ENCODE measurements at places on chromosomes 6 and 20.
A peak's percentile ranks its signal among the peaks of the same experiment; 100 is the strongest.

GRCh38 chr20:2151858-2152281 is 50.2 kb downstream of the STK35 start:
- DNase-seq = peak; percentile 54

DNA sequence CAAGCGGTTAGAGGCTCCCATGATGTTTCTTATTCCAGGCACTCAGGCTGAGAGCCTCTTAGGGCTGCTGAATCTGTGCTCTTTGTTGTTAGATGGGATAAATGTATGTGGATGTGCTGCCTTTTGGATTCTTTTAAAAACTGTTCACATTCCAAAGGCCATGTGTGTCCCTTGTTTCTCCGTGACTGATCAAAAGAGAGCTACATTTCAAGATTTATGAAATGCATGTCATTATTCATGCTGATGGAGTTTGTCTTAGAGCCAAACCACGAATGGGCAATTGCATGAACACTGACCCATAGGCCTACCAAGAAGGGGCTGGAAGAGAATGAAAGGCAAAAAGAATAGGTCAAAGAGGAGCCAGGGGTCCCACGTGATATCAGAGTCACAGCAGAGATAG is 104.9 kb upstream of the TSHZ2 start:
- DNase-seq = no peak

GRCh38 chr20:21396599-21397340 is 556 bp downstream of the NKX2-4 start:
- DNase-seq = no peak

DNA sequence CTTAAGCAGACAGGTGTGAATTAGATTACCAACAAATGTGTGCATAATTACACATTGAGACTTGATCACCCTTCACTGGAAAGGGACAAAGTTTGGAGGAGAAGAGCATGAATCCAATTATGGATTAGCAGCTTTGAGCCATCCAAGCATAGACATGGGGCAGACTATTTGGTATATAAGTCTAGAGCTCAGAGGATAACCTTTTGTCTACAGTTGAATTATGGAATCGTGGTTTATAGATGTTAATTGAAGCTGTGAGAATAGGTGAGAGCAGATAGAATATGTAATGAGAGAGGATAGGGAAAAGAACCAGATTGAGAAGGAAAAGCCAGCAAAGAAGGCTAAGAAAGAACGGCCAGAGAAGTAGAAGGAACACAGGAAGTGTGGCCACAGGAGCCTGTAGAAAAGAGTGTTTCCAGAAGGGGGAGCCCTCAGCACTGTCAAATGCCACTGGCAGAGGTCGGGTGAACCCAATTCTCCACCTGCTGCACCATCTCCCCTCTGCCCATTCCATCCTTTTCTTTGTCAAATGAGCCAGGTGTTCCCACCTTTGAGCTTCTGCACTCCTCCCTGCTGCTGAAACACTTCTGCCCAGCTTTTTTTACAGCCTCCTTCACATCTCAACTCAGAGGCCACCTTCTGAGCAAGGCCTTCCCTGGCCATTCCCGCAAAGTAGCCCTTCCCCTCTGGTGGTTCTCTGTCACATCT is 7.3 kb downstream of the DNTTIP1 start:
- DNase-seq = no peak

- DNase-seq = no peak
Measured at GRCh38 chr20:13012886-13013285, 4.1 kb downstream of the SPTLC3 start.

DNA sequence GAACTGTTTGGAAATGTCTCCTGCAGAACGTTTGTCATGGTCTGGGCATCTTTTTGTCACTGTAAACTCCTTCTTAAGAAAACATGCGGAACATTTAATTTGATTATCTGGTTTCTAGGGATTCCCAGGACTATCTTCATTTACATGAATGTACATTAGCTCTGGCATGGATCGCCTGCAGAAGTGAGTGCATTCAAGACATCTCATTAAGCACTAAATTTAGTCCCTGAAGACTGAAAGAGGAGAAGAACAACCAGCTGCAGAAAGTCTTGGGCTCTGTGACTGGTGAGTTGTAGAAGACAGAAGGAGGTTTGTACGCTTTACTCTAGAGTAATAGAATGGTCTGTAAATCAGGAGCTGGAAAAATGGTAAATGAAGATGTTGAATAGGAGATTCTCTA is 540.7 kb downstream of the BCKDHB start:
- no peak for DNase-seq

- no peak for DNase-seq
Measured at GRCh38 chr6:134819236-134819635, 130.7 kb downstream of the ALDH8A1 start.

DNA sequence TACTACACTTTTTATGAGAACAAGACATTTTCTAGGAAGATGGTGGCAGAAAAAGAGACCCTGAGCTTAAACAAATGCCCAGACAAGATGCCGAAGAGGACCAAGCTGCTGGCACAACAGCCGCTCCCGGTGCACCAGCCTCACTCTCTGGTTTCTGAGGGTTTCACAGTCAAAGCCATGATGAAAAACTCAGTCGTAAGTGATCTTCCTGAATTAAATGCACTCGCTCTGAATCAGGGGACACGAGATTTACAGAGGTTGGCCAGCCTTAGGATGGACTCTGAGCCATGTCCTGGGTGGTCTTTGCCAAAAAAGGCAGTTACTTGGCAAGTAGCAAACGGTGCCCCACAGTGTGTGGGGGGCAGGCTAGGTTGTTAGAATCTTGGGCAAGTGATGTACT is 423 bp downstream of the PACRG start:
- no peak for DNase-seq

DNA sequence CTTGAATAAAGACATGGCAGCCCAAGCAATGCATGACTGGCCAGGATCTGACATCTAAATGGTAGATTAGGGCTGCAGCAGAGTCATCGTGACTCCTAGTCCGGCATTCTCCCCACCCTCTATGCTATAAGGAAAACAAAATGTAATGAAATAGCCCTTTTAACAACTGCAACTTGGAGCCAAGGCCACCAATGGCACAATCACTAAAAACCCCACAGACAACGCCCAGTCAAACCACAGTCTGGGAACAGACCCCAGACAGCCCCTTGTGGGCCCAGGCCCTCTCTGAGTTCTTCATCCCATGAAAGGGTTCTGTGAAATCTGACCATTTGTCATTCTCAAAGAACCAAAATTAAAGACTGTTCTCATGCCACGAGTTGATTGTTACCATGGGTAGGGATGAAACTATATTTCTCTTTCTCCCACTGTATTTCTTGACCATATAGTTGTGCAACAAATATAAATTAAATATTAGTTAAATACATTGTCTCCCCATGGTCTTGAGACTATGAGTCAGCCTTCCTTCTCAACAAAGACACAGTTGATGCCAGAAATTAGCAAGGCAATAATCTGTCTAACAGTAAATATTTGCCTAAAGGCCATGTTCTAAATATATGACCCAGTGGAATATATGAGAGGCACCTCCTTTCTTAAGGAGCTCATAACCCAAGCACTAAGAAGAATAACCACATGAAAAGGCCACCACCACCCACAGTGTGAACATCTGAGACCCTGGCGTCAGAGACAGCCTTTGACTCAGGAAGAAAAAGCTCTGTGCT is 85.6 kb upstream of the SSTR4 start:
- no peak for DNase-seq

GRCh38 chr20:39269493-39270217 is 307.5 kb downstream of the DHX35 start:
- no peak for DNase-seq

- DNase-seq = no peak
Measured at GRCh38 chr6:108365478-108365877, 70.6 kb downstream of the AFG1L start.

DNA sequence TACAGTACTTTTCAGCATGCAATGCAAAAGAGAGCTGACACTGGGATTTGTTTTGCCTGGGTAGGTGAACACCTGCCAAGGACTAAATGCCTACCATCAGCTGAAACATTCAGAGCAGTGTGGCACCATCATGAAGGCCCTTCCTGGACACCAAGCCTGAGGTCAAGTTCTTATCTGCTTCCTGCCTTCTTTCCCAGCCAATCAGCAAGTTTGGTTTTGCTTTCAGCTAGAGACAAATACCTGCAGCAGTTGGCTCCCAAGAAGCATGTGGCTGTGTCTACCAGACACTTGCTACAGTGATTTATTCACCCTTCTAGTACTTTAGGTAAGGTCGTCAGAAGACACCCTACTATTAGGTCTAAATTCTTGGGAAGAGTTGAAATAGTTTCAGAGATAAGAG is 112.8 kb downstream of the TBX18 start:
- DNase-seq = no peak

DNA sequence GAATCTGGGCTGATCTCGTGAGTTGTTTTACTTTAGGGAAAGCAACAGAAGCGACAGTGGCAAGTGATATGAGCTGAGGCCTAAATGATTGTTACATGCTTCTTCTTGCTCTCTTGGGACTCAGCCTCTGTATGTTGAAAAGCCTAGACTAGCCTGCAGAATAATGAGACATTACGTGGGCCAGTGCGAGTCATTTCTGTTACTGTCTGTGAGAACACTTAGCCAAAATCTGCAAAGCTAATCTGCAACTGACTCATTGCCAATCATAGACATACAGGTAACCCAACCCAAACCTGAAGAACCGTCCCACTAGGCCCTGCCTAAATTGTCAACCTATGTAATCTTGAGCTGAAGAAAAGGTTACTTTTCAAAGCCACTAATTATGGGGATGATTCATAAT is 77.4 kb upstream of the F13A1 start:
- no peak for DNase-seq

DNA sequence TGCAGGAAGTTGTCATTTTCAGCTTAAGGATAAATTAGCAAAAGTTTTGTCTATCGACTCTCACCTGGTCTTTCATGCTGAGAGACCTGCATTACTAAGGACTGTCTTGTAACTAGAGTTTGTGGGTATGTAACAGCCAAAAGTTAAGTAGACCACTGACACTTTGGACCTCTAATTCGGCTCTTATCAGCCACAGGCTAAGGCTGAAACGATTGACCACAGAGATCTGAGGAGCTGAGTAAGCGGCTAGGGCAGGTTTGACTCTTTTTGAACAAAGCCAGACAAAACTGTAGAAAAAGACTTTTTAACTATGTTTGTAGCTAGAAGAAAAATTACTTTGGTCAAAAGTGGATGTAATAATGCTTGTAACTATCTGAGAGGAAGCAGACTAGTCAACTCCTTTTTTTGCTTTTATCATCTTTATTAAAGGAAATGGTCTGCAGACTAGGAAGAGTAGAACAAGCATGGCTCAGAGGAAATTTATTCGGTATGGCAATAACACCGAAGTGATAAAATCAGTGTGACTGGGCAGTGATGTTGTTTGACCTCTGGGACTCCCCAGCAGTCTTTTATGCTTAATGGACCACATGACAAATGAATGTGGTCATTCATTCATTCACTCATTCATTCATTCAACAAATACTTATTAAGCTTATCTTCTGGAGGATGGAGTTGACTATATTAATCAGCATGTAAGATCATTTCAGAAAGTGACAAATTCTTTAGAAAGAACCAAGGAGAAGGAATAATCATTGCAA is 725.0 kb upstream of the HS3ST5 start:
- DNase-seq = no peak

GRCh38 chr20:1798982-1799381 is 96.2 kb upstream of the SIRPA start:
- no peak for DNase-seq

GRCh38 chr6:140345935-140346334 is 971.5 kb upstream of the CITED2 start:
- DNase-seq = no peak

DNA sequence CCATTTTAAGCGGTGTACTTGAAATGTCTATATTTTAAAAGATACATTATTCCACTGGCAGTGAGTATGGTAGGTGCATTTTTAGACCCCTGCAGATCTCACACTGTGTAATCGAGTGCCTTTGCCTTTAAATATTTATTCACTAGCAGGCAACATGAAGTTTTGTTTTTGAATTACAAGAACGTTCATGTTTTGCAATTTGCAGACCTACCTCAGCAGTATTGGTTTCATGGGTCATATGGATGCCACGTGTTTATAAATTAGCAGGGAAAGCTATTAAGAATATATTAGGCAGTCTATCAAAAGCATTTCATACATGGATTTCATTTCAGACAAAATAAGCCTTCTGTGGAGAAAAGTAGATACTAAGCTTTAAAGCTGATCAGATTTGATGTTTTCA is 7.2 kb downstream of the MAP3K4 start:
- DNase-seq = no peak
